NCI-H1694 treated with DMSO at 0.1 percent for 48 hours (cell line): ENCODE measurements at places on chromosomes 4 and X.

DNA sequence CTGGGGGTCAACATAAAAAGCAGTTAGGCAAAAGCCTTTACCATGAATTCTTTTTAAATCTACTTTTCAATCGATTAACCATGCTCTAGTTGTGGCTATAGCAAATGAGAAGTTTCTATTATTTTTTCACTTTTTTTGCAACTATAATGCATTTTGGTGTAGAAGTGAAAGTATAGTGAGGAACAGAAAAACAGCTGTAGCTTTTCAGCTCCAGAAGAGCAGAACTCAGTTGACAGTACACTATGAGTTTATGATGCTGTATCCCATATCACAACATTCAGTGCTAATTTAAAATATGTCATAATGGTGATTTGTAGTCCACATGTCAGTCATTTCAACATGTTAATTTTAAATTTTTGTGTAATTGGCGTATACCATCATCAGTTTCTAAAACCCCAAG is 8.7 kb upstream of the MUC7 start:
- DNase-seq = no peak

GRCh38 chr4:160019936-160020335 is 917.1 kb downstream of the RAPGEF2 start:
- DNase-seq = no peak

DNA sequence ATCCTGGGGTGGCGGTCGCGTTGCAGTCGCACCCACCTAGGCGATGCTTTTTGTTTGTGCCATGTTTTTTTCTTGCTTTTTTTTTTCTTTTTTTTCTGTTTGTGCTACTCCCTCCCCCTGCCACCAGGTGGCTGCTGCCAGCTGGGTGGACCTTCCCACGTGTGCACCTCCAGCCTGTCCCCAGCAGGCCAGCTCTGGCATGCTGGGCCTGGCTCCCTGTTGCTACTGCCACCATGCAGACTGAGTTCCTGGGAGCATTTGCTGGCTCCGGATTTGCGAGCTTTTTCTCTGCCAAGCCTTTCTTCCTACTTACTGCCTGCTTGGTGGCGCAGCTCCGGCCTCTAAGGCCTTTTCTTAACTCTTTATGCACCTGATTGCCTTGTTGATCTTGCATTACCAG is 161.2 kb upstream of the WDFY3 start:
- no peak for DNase-seq

DNA sequence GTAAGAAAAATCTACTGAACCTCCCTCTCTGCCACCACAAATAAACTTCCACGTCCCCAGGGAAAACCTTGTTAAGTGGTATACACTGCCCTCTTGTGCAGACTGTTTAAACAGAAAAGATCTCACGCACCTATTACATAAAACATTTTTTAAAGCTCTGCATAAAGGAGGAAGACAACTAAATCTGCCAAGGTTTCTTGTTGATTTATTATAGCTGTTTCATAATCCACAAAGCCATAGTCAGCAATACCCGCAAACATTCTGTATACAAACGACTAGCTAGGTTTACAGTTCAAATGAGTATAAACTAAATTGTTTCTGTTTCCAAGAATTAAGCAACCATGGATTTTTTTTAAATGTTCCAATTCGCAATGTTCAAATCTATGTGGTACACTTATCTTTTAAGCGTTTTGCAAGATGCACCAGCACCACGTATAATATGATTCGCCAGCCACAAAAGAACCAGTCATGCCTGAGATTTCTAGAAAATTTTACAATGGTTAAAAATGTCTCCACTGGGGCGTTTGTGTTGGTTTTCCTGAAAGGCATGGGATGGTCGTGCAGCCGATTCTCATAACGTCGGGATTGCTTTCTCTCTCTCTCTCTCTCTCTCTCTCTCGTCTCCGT is 164.6 kb downstream of the PRKX start:
- peak; percentile 58 for DNase-seq

DNA sequence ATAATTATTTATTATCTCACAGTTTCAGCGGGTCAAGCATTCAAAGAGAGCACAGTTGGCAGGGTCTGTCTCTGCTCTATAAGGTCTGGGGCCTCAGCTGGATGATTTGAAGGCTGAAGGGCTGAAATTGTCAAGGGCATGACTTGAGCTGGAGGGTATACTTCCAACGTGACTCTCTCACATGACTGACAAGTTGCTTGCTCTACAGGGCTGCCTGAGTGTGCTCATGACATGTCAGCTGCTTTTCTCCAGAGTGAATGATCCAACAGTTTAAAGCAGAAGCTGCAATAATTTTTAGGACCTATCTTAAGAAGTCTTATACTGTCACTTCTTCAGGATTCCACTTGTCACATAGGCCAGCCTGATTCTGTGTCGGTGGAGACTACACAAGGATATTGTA is 51.2 kb downstream of the TIGD2 start:
- DNase-seq = no peak

- no peak for DNase-seq
These were observed 203.2 kb downstream of the HTR2C start for GRCh38 chrX:114787061-114787460.

DNA sequence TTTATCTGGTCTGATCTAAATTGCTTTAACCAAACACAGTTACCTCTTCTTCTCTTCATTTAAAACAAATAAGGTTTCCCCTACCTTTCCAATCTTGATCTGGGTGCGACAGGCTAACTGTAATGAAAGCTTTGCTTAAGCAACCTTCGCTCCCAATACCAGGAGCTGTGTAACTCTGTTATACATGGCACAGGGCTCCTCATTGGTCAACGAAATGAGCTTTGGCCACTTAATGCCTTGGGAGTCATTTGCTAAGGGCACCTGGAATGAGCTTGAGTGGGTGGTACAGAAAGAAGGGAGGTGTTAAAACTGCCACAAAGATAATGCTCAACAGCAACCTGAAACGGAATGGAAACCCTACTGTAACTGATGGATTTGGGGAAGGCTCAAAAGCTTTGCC is 140.5 kb downstream of the CHRNA9 start:
- no peak for DNase-seq

DNA sequence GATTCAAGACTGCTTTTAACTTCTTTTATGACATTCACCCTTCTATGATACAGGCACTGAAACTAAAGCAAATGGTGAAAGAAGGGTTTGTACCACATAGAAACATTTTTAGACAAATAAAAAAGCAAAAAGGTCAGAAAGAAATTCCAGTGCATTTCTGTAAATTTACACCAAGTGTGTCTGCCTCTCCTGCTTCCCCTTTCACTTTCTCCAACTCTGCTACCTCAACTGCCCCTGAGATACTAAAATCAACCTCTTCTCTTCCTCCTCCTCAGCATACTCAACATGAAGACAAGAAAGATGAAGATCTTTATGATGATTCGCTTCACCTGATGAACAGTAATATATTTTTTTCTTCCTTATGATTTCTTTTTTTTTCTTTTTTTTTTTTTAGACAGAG is 187.9 kb downstream of the LRBA start:
- DNase-seq = no peak

- DNase-seq = no peak
These were observed 39.4 kb upstream of the NDP start for GRCh38 chrX:44012484-44013096.

DNA sequence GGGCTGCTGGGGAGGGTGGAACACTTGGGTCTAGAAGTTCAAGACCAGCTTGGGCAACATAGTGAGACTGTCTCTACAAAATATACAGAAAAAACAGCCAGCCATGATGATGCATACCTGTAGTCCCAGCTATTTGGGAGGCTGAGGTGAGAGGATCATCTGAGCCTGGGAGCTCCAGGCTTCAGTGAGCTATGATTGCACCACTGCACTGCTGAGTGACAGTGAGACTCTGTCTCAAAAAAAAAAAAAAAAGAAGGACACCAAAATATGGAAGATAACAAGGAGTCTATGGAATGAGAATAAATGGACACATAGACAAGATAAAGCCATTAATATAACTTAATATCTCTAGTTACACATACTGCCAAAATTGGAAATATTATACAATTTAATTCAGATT is 62.7 kb upstream of the IL15 start:
- DNase-seq = no peak

GRCh38 chr4:40645586-40645985 is 15.9 kb upstream of the RBM47 start:
- DNase-seq = no peak

GRCh38 chr4:7808752-7809151 is 130.9 kb downstream of the AFAP1 start:
- DNase-seq = no peak

- DNase-seq = no peak
These were observed 43.5 kb upstream of the LAMP2 start for GRCh38 chrX:120512627-120513026.

DNA sequence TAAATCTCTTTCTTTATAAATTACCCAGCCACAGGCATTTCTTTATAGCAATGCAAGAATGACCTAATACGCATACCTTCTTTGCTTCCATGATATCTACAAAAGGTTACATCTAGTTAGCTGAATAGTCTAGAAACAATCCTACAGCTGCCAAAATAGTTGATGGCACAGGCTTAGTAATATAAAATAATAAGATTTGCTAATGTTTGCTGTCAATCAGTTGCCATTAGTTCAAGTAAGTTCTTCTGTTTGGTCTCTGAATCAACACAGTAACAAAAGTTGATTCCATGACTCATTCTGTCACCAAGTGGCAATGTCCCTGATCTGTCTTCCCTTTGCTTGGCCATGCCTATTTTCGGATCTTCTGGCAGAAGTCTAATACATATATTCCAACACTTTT is 470.2 kb downstream of the SPRY1 start:
- no peak for DNase-seq

- peak; percentile 12 for DNase-seq
These were observed 23.8 kb upstream of the ARHGAP10 start for GRCh38 chr4:147707892-147708672.

DNA sequence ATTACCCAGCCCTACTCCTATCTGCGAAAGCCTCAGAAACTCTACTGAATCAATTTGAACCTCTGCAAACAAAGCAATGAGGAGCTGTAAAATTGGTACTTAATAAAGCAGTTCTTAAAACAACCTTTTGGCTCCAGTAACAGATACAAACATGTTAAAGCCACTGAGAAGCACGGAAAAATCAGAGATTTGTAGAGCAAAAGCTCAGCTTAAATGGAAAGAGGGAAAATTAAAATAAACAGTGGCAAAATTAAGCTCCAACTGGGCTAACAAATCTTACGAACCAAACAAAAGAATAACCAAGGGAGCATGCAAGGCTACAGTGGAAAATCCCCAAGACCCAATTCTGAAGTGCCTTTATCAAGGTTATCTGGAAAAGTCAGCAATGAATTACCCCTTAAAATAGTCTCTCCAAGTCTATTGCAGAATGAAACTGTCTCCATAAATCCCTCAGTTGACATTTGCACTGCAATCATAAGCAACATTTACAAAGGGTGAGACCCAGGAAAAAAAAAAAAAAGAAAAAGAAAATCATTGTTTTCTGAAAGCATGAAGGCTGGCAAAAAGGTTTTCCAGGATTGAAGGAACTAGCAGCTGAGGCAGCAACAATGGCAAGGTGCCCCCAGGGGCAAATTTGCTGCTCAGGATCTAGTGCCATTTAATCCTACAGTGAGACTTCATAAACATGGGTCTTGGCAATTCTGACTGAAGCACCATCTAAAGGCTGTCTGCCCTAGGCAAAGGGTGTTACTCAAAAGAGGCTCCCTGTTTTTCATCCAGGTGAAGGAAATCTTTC is 40.1 kb downstream of the USP46 start:
- DNase-seq = no peak

DNA sequence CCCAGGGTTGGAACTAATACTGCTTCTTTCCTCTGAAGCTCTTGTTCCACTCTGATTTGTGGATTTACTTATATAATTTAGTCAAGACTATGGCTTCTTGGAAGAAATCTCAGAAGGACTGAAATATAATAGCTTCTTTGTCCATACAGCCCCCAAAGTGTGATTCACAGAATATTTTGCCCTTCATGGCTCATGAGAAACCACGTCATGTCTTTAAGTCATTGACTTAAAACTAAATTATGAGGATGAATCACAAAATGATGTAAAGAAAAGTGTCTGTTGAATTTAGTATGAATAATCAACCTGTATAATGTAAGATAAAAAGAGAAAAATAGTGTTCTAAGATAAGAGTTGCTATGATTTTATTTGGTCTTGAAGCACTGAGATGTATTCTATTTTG is 43.3 kb upstream of the AGA start:
- DNase-seq = no peak

- DNase-seq = no peak
These were observed 120.4 kb upstream of the STS start for GRCh38 chrX:7027071-7027470.

GRCh38 chr4:127586922-127587571 is 45.7 kb upstream of the INTU start:
- peak; percentile 43 for DNase-seq

- DNase-seq = no peak
These were observed 172.3 kb upstream of the TRPC5 start for GRCh38 chrX:112254896-112255295.

GRCh38 chrX:108573136-108573535 is 133.5 kb downstream of the COL4A5 start:
- no peak for DNase-seq

DNA sequence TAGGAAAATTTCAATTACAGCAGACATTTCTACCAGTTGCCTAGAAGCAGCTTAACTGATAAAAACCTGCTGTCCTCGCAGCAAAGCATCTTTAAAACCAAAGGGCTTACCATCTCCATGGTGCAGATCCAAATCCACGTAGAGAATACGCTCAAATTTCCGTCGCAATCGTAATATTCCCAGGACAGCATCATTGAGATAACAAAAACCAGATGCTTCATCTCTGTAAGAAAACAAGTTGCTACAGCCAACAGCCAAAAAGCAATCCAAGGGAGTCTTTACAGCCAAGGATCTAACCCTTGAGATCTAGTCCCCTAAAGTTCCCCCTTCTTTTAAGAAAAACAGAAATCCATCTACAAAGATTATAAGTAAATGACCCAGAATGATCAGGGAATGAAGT is 77.6 kb downstream of the HDAC8 start:
- no peak for DNase-seq

DNA sequence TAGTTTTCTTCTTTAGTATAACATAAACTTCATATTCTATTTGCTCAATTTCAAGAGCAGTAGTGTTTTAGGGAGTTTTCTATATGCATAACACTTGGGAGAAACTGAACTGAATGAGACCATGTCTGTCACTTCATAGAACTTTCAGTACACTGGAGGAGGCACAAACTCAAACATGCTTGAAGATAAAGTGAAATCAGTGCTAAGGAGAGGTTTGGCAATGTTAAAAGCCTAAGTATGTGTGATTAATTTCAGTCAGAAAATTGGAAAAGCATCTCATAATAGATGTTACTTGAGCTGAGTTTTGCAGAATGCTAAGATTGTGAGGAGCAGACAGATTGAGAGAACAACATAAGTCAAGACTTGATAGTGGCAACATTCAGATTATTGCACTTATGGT is 411.2 kb upstream of the HS3ST1 start:
- no peak for DNase-seq

DNA sequence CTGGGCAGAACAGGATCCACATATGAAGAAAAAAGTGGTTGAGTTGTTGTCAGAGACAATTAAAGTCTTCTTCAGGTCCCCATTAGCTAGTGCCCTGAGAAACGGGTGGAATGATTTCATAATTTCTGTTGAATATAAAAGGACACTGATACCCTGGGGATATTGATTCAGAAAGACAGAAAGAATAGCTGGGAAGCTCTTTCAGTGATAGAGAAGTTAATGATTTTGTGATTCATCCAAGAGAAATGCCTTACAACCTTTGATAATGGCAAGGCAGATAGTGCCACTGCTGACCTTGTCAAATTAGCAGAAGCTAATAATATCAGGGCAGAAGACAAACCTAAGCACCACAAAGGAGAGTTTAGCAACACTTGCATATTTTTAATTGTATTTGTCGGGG is 37.9 kb downstream of the UNC5C start:
- no peak for DNase-seq

- no peak for DNase-seq
These were observed 16.7 kb downstream of the IL21 start for GRCh38 chr4:122604146-122604545.
